Left lung (tissue), 14 donors: ENCODE measurements at places on chromosomes 12 and 14.

GRCh38 chr14:50892255-50892654 lies 20.4 kb downstream of the ABHD12B start:
- no peak for DNase-seq

DNA sequence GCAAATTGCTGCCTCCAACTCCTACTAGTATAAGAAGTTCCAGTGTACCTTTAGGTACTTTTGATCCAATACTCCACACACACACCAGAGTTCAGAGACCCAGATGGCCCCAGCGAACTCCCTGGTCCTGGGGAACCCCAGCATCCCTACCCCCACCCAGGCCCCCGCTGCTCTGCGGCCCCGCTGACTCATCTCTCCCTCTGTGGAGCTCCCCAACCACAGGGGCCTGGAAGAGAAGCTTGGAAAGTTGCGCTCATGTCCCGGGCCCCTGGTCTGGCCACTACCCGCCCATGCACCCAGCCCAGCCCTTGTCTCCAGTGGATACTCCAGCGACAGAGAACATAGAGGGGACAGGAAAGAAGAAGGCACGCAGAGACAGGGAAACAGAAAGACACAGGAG lies 4.2 kb upstream of the SP7 start:
- DNase-seq: no peak

DNA sequence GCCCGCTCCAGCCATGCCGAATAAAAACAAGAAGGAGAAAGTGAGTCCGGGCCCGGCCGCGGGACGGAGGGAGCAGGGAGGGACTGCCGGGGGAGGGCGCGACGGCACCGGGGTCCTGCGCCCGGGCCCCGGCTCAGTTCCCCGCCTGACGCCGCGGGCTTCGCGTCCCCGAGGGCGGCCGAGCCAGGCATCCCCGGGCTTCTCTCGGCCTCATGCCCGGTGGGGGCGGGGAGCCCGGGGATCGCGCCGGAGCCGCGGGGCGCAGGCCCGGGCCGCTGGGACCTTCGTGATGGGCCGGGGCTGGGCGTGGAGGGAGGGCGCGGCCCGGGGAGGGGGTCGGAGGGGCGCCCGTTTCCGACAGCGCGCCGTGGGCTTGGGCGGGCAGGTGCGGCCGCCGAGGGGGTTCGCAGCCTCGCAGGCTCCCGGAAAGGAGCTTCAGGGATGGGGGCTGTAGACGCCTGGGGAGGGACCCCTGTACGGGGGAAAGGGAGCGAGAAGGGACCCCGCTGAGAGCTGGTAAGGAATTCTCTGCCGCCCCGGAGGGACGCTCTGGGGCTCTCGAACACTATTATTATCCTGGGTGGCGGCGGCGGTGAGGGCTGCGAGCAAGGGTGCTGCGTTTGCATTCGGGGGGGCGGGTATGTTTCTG lies 496 bp downstream of the PPP2R5C start:
- peak; percentile 44 for DNase-seq

DNA sequence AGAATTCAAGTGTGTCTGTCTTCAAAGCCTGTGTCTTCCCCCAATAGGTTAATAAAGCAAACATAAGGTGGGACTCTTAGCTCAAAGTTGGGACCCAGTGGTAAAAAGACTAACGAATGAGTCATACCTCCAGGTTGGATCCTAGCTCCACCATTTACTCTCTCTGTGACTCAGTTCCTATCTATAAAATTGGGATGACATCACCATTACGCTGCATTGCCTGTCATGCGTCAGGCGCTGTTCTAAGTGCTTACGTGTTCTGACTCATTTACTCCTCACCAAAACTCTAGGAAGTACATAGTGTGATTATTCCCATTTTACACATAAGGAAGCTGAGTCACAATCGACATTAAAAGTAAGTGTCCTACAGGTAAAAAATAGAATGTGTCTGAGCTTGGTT lies 915.8 kb downstream of the VRK1 start:
- no peak for DNase-seq

DNA sequence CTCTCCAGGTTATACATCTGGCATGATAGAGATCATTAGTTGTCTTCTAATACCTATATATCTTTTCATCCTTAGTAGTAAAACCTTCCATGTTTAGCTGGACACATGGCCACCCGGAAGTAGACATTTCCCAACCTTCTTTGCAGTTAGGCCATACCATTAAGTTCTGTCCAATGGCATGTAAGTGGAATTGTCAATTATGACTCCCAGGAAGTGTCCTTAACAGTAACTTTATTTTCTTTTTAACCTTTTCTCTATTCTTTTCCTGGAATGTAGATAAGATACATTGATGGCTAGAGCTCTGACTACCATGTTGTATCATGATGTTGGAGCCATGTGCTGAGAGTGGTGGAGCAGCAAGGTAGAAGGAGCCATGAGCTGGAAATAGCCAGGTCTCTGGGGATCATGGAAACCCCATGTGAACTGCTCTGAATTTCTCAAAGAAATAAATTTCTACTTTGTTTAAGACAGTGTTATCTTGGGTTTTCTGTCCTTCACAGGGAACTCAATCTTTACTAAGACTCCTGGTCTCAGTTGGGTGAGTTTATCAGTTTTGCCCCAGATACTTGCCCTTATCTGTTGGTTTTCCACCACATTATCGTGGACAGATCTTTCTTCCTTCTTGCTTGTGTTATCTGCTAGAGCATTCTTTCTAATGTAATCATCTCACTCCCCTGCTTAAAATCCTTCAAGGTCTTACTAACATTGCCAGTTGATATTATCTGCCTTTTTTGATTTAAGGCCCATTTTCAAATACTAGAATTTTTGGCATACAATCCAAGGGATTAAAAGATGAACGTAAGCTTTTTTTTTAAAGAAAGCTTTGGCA lies 5.1 kb upstream of the LTA4H start:
- DNase-seq: no peak

GRCh38 chr12:58148405-58148804 lies 207.0 kb downstream of the ATP23 start:
- no peak for DNase-seq

DNA sequence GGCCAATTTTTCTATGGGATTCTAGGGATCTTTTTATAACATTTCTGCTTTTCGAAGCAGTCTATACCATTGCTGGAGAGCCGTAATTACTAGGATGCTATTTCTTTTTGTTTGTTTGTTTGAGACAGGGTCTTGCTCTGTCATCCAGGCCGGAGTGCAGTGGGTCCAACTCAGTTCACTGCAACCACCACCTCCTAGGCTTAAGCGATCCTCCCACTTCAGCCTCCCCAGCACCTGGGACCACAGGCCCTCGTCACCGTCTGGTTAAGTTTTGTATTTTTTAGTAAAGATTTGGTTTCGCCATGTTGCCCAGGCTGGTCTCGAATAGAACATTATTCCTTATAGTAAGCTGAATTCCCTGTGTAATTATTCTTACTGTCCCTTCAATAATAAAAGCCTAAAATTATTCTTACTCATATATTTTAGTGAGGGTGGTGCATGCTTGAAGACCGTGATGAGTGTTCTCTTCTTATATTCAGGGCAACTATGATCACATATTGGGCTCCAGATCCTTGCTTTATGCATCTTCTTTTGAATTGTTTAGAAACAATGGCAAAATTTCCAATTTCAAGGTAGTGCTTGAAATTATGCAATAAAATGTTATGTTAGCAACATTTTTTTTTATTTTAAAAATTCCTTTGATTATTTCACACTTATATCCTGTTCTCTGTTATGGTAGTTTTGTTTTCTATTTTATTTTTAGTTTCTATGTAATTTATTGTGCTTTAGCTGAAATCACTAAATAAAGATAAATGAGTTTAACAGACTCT lies 66.2 kb downstream of the CRADD start:
- DNase-seq: no peak

DNA sequence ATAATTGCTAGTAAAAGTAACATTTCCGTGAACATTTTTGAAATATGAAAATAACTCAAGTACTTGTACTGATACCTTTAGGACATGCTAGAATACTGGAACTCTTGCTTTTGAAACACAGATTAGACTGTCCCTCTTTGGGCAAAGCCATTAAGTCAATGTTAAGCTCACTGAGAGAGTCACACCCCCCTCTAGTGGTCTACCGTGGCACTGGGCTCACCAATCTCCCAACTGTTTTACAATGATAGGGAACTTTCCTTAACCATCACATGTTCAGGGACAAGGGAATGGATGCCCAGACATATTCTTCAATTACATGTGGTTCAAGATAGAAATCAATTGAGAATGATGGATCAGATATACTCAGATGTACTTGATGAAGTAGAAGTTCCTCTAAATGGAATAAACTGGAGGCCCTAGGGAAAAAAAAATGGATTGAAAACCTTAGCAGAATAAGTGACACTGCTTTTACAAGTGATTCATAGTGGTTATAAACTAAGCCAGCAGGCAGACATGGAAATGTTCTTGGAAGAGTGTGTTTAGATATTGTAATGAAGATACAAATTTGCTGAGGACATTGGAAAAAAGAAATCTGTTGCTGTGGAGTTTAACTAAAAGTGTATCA lies 17.8 kb downstream of the NANOG start:
- no peak for DNase-seq

GRCh38 chr12:19485240-19485639 lies 45.9 kb downstream of the AEBP2 start:
- DNase-seq: no peak

- no peak for DNase-seq
Observed at GRCh38 chr12:52715416-52715815, 12.1 kb upstream of the KRT77 start.

DNA sequence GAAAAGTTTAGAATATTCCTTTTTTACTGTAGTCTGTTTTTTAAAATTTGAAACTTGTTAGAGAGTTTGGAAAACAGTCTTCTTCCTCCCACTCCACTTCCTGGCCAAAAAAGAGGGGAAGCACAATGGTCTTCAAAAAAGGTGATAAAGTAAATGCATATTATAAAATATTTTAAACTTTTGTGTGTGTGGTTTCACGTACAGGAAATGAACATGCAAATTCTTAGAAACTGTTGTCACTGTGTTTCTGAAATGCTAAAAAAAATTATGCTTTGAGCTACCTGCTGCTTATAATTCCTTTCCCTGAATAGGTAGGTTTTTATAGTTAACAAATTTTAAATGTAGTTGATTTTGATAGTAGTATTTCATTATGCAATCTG lies 2.9 kb downstream of the FGFR1OP2 start:
- DNase-seq: no peak

- DNase-seq: peak; percentile 65
Observed at GRCh38 chr12:7130701-7131501, 730 bp downstream of the CLSTN3 start.

GRCh38 chr12:1367331-1368291 lies 226.8 kb downstream of the FBXL14 start:
- no peak for DNase-seq

DNA sequence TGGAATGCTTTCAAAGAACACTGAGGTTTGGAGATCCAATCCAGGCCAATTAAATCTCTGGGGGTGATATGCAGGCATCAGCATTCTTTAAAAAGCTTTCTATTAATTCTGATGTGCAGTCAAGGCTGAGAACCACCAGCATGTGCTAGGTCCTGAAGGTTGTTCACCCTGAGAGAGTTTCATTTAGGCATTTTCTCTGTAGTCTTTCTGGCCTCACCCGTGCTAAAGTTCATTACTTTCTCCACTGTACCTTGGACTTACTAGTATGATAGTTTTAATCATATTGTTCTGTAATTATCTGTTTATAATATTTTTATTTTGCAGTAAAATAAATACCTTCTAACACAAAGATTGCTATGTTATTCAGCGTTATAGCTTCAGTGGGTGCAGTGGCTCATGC lies 32.9 kb downstream of the SOS2 start:
- DNase-seq: no peak

DNA sequence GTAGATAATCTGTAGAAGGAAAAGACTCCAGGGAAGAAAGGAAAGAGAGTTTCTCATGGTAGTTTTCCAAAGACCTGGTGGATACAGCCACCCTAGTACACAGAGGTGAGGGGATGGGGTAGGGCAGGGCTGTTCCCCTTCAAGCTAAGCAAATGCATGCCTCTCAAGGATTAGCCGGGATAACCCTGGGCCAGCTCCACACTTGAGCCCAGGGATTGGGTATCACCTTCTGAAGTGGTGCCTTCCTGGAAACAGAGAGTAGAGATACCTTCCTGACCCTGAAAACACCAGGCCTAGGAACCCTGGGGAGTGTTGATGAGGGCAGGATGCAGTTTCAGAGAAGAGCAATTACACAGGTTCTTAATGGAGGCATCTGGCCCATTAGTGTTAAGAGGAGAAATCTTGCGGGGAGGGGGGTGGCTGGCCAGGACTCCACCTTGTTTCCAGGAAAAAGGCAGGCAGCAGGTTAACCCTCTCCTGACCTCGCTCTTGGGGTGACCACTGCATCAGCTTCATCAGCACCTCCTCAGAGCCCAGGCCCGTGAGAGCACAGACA lies 106.9 kb upstream of the TMEM233 start:
- no peak for DNase-seq

DNA sequence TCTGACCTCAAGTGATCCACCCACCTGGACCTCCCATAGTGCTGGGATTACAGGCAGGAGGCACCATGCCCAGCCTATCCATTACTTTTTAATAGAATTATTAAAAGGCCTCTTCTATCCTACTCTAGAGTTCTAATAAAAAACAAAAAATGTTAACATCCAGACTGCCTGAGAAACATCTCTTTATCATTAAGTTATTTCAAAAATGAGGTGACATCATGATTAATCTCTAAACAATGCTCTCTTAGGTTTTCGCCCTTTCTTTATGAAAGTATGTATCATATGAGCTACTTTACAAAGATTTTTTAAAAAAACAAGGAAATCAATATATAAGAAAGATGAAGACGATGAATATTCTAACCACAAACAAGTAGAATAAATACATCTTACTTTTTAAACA lies 52.6 kb downstream of the FGD6 start:
- DNase-seq: no peak

GRCh38 chr12:122743895-122744525 lies 8.6 kb upstream of the DENR start:
- peak; percentile 72 for DNase-seq

DNA sequence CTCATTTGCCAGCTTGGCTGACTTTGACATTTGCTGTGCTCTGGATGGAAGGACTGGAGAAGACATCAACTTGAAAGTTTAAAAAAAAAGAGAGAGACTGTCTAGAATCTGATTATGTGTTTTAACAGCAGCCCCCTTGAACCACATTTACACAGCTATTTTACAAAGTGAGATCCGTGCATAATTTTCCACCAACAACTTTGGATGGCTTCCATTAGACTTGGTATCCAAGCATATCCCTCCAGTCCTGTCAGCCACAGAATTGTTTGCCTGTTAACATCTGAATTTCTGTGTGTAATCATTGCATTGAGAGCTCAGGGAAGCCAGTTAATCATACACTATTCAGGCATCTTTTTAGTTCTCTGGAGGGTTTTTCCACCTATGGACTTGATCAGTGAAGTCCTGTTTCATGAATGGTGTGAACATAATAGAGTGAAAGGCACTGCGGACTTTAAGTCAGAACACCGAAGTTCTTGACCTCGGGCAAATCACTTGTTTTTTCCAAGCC lies 93.7 kb downstream of the SAMD4A start:
- no peak for DNase-seq

- DNase-seq: no peak
Observed at GRCh38 chr12:59122784-59123183, 202.5 kb upstream of the LRIG3 start.

DNA sequence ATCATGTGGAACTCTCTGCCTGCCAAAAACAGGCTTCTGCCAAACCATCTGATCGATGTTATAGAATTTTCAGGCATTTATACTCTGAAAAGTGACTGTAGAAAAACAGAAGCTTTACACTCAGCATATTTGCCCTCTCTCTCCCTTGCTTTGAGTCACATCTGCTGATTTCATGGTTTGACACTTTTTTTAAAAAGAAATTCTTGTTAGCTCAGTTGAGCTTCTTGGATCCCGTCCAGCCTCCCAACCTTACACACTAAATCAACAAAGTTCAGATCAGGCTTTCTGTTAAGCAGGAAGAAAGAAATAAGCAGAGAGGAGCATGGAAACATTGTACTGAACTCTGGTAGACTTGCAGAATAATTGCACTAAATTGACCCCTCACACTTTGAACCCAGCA lies 193.6 kb upstream of the SEL1L start:
- DNase-seq: peak; percentile 61
